Activated naive CD4-positive, alpha-beta T cell treated with anti-CD3 and anti-CD28 coated beads, Interleukin-2, amount 10 ng/mL, durations not matched to agents 5 hours and 36 hours (primary cell): ENCODE measurements at places on chromosomes 11 and 22. TPM values are rescaled to one million over a fixed set of nuclear protein-coding genes. Genes with fewer than 3 reads are reported as not detected.

Gene OR5A1
- not detected for total RNA-seq

Gene CARNS1
- total RNA-seq, result 1.1 TPM

Gene OR51B4
- not detected for total RNA-seq

Gene SCGB1D4
- not detected for total RNA-seq

Gene GVQW3
- total RNA-seq, result 3.6 TPM

Gene DDX25
- not detected for total RNA-seq

Gene NAALAD2
- total RNA-seq, result not detected

Gene OR51E1
- not detected for total RNA-seq

Gene GGT5
- not detected for total RNA-seq

Gene KCNE3
- not detected for total RNA-seq

Gene TEX12
- 0.51 TPM for total RNA-seq

Gene TMEM191B
- 0.43 TPM for total RNA-seq

Gene MRGPRX2
- total RNA-seq, result not detected

Gene PATL1
- 44.8 TPM for total RNA-seq

Gene GRM5
- total RNA-seq, result not detected

Gene KCNQ1
- 26.9 TPM for total RNA-seq

Gene OR52E8
- not detected for total RNA-seq

Gene MOGAT2
- total RNA-seq, result not detected

Gene SCGB1D2
- total RNA-seq, result not detected

Gene DENND5A
- 66.2 TPM for total RNA-seq

Gene C22orf31
- total RNA-seq, result not detected

Gene CARD16
- 102 TPM for total RNA-seq

Gene STK33
- total RNA-seq, result 0.53 TPM

Gene SLC5A4
- not detected for total RNA-seq

Gene IL17REL
- not detected for total RNA-seq

Gene SEPTIN5
- not detected for total RNA-seq

Gene OTOG
- total RNA-seq, result not detected

Gene KAT5
- 71.1 TPM for total RNA-seq

Gene RHOD
- total RNA-seq, result not detected

Gene NRIP3
- 0.78 TPM for total RNA-seq

Gene C1QTNF4
- 0.39 TPM for total RNA-seq

Gene TRIM49
- not detected for total RNA-seq

Gene KCTD14
- total RNA-seq, result 0.18 TPM

Gene DNAJB7
- not detected for total RNA-seq

Gene LRRC55
- not detected for total RNA-seq

Gene TSPAN32
- 59.5 TPM for total RNA-seq

Gene TESMIN
- total RNA-seq, result 9.7 TPM

Gene NXPE1
- not detected for total RNA-seq

Gene PRR33
- 0.05 TPM for total RNA-seq

Gene NLRP14
- total RNA-seq, result not detected

Gene PAMR1
- total RNA-seq, result not detected

Gene APOC3
- total RNA-seq, result not detected

Gene UBQLN3
- total RNA-seq, result not detected

Gene TREH
- total RNA-seq, result not detected

Gene TMEM121B
- 0.23 TPM for total RNA-seq

Gene NCR3LG1
- total RNA-seq, result 0.66 TPM

Gene CSNK2A3
- total RNA-seq, result 1.8 TPM

Gene RASD2
- total RNA-seq, result not detected

Gene PLEKHB1
- 13.6 TPM for total RNA-seq

Gene BIK
- 2.3 TPM for total RNA-seq

Gene PTPRJ
- total RNA-seq, result 70.2 TPM

Gene OR4A16
- total RNA-seq, result not detected

Gene PNPLA5
- total RNA-seq, result not detected

Gene GNAZ
- 0.18 TPM for total RNA-seq

Gene KCNJ1
- not detected for total RNA-seq

Gene POTEH
- not detected for total RNA-seq

Gene PICALM
- 113 TPM for total RNA-seq

Gene OR4D5
- total RNA-seq, result not detected

Gene MS4A3
- total RNA-seq, result not detected
